GM10248 (cell line): ENCODE measurements at places on chromosomes 6 and 20.
A peak's percentile ranks its signal among the peaks of the same experiment; 100 is the strongest.

GRCh38 chr6:78347191-78347916 lies 520.0 kb upstream of the IRAK1BP1 start:
- DNase-seq: no peak

DNA sequence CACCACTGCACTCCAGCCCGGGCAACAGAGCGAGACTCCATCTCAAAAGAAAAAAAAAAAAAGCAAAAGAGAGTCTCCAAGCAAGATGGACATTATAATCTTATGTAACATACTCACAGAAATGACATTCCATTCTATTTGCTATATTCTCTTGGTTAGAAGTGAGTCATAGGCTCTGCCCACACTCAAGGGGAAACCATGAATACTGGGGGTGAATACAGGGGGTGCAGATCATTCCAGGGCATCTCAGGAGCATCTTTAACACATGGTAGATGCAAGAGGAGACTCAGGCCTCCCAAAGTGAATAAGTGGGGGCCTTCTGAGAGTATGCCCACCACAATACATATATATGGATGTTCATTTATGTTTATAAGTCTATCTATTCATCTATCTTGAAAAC lies 18.3 kb upstream of the RANBP9 start:
- DNase-seq: no peak

DNA sequence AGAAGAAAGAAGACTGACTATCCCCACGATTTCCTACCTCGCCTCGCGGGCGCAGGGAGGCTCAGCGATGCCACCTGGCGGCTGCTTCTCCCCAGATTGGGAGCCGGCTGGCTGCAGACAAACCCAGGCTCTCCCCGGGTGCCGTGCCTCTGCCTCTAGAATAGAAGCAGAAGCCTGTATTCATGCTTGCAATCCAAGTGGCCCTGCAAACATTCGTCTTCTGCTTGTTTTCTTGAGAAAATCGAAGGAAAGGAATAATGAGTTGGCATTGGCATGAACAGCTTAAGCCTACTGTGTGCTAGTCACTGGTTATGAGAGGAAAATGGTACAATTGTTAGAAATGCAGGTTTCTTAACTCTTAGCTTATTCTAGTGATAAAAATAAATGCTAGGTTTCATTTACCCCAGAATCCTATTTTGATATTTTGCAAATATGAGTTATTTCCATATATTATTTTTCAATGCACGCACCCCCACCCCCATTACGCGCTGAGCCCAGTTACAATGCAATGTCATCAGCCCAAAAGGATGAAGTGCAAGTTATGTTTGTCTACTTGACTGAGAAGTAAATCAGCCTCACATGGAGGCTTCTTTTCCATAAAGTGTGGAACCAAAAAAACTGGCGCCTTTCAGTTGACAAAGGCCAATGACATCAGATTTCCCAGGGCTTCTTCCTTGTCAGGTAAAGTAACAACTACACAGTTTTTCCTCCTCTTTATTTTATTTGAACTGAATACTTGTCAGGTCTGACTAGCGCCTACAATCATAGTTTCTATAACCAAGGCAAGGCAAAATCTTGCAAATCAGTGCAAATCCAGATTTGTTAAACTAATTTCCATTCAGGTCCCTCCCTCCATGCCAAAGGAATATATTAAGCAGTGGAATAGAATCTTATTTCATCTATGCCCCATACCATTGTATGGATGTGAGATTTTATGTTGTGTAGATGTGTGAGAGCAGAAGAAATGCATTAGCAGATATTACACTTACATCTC lies 3.9 kb upstream of the SOX4 start:
- DNase-seq: peak; percentile 79

- DNase-seq: peak; percentile 59
Observed at GRCh38 chr6:149028767-149029405, 282.1 kb downstream of the UST start.

DNA sequence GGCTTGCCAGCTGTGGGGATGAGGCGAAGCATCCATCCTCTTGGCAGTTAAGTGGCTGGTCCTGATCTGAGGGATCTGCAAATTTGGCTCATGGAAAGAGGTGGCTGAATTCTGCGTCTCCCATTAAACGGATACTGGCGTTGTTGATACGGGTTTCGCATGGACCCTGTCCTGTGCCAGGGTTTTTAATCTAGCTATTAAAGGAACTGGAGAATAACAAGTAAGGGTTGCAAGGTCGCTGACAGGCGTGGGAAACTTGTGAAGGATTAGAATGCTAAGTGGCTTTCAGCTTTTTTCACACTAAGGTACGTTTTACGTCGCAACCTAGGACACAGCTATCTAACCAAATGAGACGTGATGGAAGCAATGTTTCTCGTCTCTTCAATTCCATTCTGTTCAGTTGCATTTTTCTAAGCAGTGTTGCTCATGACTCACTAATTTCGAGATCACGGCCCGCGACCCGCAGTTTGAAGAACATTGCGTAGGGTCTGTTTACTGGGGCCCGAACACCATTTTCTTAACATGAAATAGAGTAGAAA lies 852 bp downstream of the GMNN start:
- no peak for DNase-seq
